ENCODE measurements at places on chromosomes 13 and 19.

DNA sequence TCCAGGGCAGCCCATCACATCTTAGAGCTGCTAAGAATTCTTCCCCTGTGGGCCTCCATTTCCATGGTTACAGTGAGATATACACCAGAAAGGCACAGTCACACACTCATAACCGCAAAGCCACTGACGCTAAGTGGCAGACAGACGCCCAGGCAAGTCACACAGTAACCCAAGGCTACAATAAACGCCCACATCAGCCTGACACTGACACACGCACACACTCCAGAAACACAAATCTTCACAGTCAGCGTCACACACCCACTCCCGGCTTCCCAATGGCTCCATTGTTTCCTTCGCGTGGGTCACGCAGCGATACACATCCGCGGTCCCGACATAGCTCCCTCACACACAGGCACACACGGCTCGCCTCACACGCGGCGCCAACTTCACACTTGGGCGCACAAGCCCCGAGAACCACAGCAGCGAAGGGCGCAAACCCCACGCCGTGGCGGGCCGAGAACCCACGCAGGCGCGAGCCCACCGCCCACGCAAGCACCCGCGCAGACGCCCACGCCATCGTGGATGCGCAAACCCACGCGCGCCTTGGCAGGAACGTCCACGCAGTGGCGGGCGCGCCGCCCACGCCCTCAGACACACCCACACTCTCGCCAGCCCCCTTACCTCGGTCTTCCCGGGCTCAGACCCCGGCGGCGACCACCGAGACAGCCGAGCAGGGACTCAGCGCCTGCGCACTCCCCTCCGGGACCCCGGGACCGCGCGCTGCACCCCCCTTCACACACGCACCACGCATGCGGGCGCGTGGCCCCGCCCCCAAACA is at the start of gene ZNF667:
Gene ZNF667, minus strand, starts transcription at position 695 of the 778 bp plus-strand sequence. CDS start 14,975 bp downstream, outside the sequence.
- peak; percentile 60 for DNase-seq

- DNase-seq, result peak; percentile 84
Observed at GRCh38 chr19:18776288-18776594, 14.9 kb downstream of the COMP start.

GRCh38 chr19:2720777-2721569 is at the start of gene DIRAS1:
DIRAS1 (minus strand) TSS chr19:2721372; CDS start chr19:2717806, 3,566 bp downstream.
- DNase-seq, result no peak

GRCh38 chr19:18220632-18221275 is 5.5 kb downstream of the PDE4C start:
- DNase-seq, result no peak

GRCh38 chr13:85799097-85799582 is at the start of gene SLITRK6:
SLITRK6 (minus strand) TSS chr13:85799419; CDS start chr13:85796508, 2,911 bp downstream.
- DNase-seq, result peak; percentile 4

GRCh38 chr13:49279885-49280284 is 32.2 kb downstream of the CDADC1 start:
- DNase-seq, result no peak

- DNase-seq, result no peak
Observed at GRCh38 chr19:18441804-18442788, 4.2 kb upstream of the ISYNA1 start.

DNA sequence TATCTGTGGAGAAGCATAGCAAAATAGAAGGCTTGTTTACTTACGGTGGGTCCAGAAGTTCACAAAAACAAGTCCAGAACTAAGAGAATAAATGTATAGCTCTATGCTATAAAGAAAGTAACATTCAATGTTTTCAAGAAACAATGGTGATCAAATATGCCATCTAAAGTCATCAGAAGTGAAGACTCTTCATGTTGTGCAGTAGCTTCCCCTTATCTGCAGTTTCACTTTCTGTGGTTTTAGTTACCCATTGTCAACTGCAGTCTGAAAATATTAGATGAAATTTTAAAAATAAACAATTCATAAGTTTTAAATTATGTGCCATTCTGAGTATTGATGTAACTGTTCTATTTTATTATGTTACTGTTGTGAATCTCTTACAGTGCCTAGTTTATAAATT is 72.5 kb downstream of the EDNRB start:
- DNase-seq, result no peak

GRCh38 chr13:31038834-31039552 is 106.5 kb downstream of the TEX26 start:
- DNase-seq, result no peak

DNA sequence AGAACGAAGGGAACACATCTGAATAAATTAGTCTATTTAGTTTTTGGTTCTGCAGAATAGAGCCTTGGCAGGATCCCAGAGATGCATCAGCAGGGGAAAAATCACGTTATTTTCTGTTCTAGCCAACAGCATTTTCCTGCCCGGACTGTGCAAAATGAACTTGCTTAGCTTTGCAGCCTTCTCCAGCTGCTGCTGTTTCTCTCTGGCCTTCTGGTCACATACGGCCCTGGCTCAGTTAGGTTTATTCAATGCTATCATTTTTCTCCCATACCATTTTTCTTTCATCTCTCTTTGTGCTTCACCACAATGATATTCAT is 110.4 kb upstream of the KL start:
- DNase-seq, result no peak

DNA sequence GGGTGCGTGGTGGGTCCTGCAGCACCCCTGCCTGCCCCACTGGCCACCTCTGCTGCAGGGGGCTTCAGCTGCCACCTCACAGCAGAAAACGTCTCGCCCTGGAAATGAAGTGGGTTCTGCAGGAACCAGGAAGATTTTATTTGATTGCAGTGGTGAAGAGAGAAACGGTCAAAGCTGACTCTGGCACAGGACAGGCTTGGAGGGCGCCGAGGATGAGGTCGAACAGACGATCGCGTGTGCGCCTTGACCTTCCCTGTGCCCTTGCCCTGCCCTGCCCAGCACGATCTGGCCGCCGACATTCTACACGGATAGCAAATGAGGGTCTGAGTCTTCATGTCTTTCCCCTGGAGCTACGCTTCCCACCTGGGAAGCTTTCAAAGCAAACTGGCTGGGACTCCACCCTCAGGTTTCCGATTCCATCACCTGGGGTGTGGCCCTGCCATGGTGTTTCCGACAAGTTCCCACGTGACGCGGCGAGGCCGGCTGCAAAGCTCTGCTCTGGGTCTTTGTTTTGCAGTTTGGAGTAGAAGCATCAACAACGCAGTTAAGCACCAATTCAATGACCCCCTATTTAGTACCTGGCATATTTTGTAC is 50.3 kb upstream of the TUBGCP3 start:
- DNase-seq, result no peak

DNA sequence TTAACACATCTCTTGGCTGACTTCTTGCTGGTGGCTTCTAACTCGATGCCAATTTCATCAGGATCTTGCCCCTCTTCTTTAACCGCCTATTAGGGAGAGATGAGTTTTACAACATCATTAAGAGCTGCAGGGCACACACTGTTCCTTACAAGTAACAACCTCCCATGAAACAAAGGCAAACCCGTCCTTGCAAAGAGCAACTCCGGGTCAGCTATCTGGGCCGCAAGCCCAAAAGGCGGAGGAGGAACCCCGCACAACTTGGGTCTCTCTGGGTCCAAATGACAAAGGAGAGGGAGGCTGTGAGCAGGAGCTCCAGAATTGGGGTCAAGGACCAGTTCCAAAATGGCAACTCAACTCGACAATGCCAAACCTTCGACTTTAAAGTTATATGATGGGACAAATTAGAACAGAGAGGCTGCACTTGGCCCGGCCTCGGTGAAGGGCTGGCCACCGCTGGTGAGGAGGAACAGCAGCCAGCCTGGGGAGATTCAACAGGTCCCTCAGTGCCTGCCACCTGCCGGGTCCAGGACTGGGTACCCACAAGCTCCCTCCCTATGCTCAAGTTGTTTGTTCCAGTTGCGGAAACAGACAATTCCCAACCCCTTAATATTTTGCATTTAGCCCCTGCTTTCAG is 1.1 kb downstream of the SAFB2 start:
- no peak for DNase-seq

GRCh38 chr19:32675720-32676185 is at the start of gene RGS9BP:
RGS9BP (plus strand) TSS chr19:32675848; CDS start chr19:32676264, 416 bp downstream.
- DNase-seq, result peak; percentile 84

DNA sequence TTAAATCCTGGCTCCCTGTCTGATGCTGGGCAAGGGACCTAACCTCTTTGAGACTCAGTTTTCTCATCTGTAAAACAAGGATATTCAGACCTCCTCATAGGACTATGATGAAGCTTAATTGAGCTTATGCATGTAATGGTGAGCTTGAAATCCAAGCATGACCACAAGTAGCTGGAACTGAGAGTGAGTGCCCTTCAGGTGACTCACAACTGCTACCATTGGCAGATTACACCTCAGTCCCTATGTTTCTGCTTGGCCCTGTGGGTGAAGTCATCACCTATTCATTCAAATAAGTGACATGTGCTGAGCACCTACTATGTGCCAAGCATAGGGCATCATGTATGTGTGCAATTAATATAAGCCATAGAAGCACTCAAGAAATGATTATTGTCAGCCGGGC is 25.7 kb downstream of the NOVA2 start:
- no peak for DNase-seq

- DNase-seq, result no peak
Observed at GRCh38 chr19:46601318-46602224, at the start of gene CALM3. CALM3 (plus strand) TSS chr19:46601330; CDS start chr19:46601435, 105 bp downstream.

- DNase-seq, result no peak
Observed at GRCh38 chr13:93199856-93200255, 26.8 kb upstream of the GPC6 start.

- no peak for DNase-seq
Observed at GRCh38 chr13:108227651-108228272, 9.6 kb downstream of the ABHD13 start.

DNA sequence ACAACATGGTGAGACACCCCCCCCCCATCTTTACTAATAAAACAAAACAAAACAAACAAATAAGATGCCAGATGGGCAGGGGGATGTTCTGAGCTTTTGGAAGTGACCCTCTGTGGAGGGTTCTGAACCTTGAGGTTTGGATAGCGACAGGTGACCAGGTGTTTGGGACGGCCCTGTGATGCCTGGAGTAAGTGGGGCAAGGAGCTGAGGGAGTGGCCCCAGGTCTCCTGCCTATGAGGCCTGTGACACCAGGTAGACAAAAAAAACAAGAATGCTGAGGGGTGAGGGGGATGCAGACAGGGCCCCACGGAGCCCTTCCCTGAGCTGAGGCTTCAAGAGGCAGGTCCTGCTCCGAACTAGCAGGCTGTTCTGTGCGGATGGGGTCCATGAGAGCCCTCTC is 9.2 kb downstream of the ADGRE2 start:
- no peak for DNase-seq

DNA sequence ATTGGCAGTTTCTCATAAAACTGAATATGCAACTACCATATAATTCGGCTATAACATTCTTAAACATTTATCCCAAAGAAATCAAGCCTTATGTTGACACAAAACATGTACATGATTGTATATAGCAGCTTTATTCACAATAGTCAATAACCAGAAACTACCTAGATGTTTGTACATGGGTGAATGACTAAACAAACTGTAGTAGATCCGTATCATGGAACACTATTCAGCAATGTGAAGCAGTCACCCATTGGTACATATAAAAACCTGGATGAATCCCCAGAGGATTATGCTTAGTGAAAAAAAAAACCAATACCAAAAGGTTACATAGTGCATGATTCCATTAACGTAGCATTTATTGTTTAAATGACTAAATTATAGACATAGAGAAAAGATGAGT is 471.7 kb upstream of the KLHL1 start:
- no peak for DNase-seq

DNA sequence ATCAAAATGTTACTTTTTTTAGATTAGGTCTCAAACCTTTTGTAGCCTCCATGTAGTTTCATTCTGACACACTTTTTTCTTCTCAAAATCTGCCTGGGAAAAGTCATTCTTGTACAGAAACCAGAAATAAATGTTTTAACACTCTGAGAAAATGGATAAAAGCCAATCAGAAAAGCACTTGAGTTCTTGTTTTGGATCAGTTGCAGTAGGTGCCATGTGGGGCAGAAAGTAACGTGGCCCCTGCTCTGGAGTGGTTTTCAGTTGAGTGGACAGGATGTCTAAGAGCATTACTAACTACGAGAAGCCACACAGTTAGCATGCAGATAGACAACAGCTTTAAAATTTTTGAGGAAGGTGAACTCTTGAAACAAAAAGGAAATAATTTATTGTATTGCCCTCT is 19.1 kb downstream of the GPR183 start:
- DNase-seq, result no peak

DNA sequence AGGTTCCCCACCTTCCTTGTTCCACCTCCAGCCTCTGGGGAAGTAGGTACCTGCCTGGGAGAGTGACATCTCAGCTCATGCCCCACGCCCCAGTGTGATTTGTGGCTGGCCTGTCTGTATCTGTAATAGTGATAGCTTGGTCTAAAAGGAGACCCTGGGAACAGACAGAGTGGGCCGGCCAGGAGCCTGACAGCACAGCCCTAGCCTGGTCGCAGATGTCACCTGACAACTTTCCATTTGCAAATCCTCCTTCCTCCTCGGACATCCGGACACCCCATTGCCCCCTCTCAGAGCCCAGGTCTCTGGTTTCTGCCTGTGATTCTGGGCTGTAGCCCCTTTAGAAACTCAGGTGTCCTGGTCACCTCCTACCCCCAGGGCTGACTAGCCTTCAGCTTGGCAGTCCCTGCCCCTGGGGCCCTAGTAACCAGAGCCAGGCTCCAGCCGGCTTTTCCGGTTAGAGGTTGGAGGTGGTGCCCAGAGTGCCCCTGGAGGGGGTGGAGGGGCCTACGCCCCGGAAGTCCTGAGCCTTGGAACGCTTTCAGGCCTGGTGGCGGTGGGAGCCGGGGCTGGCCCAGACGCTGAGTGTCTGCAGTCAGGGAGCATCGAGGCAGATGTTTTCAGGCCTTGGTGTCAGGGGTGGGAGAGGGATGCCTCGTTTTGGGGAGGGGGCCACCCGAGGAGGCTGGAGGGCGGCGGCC is 6.5 kb downstream of the LRRC8E start:
- DNase-seq, result no peak

GRCh38 chr13:95509521-95510310 is 42.8 kb upstream of the CLDN10 start:
- peak; percentile 26 for DNase-seq

- DNase-seq, result no peak
Observed at GRCh38 chr13:31008400-31009115, 76.1 kb downstream of the TEX26 start.

GRCh38 chr19:33780251-33780650 is 16.4 kb upstream of the KCTD15 start:
- DNase-seq, result no peak

- no peak for DNase-seq
Observed at GRCh38 chr13:112325920-112326645, 50.1 kb upstream of the SPACA7 start.

DNA sequence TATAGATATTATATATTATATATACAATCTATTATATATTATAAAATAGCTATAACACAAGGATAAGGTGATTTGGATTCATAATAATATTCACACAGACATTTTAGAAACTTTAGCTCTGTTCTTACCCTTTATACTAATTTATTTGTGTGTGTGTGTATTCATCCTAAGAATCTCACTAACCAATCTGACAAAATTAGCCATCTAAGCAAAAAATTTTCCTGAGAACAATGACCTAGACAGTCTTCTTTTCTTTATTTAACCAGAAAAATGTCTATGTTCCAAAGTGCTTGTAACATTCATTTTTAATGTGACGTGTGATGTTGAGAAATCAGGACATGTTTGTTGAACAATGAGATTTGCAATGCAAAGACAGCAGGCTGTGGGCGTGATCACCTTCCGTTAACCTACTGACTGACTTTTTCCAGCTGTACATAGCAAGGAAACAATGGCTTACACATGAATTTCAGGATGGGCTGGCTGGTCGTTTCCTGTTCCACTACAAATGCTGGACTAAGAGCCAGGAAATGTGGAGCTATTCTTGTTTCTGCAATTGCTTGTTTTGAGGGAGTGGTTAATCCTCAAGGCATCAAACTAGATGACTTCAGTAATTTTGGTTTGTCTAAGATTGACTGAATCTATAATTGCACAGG is 634.6 kb upstream of the ARGLU1 start:
- no peak for DNase-seq

- DNase-seq, result no peak
Observed at GRCh38 chr19:48969276-48970138, 4.4 kb downstream of the FTL start.

All from hepatic stellate cell (primary cell).